D721Med (cell line): ENCODE measurements at places on chromosomes 7 and 10.

DNA sequence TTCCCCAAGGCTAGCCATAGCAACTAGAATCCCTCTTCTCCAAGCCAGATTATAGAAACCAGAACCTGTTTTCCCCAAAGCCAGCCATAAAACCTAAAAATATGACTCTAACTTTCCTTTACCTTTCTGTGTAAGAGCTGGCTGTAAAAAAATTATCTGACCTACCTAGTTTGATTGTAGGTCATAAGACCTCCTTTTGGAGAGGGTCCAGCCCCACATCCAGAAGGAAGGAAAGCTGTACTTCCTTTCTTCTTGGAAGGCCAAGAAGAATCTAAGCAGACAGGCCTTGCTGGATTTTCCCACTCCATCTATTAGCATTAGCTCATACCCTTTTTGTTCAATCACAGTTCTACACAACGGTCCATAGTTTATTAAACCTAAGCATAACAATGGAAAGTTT, 1006.3 kb downstream of the SORCS3 start:
- DNase-seq: no peak

GRCh38 chr10:75079436-75080083, 31.9 kb upstream of the SAMD8 start:
- no peak for DNase-seq

DNA sequence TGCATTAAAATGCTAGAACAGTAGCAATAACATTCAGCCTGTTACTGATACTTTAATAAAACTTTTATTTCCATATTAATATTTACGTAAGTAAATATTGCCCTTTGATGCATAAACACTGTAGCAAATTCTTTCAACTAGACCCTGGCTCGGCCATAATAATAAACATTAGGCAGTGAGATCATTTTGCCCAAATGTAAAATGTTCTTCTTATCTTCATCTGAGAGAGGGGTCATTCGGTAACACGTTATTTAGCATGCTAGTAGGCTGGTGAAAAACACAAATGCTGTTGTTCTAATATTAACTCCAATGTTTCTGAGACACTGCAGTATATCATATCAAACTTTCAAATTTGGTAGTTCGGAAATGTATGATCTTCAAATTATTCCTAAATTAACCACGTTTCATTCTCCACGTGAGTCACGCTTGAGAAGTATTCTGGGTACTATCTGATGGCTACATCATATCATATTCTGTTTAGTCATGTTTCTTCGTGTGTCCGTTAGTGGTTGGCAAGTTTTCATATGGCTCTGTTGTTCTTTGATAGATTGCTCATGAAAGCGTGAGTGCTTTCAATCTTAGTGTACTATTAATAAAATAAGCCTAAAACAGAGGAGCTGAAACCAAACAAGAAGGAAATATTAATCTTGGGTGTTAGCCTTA, 145.8 kb downstream of the NSUN6 start:
- DNase-seq: no peak

- no peak for DNase-seq
These were observed 162.5 kb downstream of the LRMDA start for GRCh38 chr10:75593692-75594556.

DNA sequence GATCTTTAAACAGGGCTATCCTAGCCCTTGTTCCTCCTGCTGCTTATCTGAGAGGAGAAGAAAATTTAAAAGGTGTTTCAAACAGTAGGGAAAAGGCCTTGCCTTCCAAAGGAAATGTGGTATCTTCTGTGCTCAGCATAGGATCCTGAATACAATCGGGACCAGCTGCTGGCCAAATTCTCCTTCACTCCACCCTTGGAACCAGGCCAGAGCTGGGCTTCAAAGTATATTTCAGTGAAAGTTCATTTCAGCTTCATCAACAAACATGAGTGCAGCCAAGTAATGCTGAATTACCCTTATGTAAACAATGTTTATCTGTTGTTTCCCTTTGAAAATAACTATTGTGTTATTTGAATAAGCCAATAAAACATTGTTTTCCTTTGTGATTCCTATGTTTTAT, 146.5 kb upstream of the MEOX2 start:
- DNase-seq: no peak

GRCh38 chr10:18659819-18660535, 746 bp downstream of the ARL5B start:
- DNase-seq: no peak

- no peak for DNase-seq
These were observed 3.2 kb upstream of the CLDN4 start for GRCh38 chr7:73827567-73828106.

- no peak for DNase-seq
These were observed 116.0 kb downstream of the SLIT1 start for GRCh38 chr10:97069576-97070362.

DNA sequence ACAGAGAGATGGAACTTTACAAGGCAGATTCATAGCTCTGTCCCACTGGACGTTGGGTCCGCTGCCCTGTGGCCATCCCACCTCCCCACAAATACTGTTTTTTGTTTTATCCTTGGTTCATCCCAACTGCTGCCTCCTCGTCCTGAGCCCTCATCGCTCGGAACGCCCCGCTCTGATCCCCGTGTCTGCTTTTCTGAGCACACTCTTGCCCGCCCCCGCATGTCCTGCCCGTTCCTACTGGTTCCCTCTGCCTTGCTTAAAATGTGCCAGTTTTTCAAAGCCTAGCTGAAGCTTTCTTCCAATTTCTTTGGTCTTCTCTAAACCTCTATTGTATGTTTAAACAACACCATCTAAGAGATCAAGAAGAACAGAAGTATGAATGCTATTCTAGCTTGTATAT, 19.4 kb downstream of the RNF32 start:
- DNase-seq: no peak

DNA sequence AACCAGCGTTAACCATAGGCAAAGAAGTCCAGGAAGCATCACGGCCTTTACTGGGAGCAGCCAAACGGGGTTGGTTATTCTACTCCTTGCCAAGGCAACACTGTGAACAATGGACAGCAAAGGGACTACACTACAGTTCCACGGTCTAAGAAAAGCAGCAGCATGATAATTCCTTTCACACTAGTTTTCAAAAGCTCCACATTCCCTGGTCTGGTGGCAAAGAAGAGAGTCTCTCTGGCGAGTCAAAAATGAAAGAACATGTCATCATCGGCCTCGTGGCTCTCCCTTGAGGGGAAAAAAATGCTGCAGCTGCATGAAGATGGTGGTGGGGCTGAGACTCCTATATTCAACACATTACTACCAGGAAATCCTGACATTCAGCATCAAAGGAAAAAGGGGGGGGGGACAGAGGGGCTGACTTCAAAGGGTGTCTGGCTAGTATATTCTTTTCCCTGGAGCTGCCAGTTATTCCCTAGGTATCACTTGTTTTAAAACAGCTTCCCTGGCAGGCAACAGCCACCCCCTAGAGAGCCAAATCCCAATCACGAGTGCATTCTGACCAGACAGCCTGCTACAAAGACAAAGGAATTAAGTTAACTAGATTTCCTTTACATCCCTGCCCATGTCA, 49.1 kb downstream of the SLC37A3 start:
- DNase-seq: no peak

DNA sequence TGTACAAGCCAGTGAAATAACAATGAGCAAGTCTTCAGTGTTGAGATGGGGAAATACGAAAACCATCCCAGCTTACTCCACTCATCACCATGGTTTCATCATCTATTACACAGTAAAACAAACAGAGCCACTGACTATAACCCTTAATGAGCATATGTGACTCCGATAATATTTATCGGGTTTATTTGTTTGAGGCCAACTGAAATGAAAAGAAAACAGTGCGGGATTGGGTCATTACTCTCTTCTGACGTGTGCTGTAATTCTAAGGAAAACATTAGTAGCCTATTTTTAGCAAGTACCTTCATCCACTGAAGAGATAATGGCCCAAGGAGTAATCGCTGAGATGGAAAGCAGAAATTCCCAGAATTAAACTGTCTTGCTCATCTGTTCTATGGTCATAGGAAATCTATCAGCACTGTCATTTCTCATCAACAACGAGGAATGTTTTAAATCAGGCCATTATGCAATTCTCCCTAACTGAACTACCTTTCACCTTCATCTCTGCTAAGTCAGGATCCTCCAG, 716.5 kb downstream of the INHBA start:
- no peak for DNase-seq

- no peak for DNase-seq
These were observed 20.4 kb downstream of the PRKAG2 start for GRCh38 chr7:151856516-151856915.

DNA sequence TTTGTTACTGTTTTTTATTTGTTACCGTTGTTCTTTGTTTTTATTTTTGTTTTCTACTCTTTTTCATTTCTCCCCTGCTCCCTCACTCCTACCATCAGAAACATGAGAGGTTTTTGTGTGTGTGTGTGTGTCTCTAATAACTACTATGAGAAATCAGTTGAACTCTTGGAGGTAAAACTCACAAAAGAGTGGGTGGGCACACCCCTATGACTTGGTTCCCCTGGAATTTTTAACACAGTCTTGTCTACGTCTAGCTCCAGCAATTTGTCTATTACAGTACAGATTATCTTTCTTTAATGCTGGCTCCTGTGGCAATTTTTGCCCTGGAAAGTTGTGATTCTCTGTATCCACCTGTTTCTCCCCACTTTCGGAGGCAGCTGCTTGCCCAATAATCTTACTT, 56.2 kb downstream of the AOAH start:
- DNase-seq: no peak

- DNase-seq: no peak
These were observed 8.5 kb downstream of the ZNF138 start for GRCh38 chr7:64802699-64803098.

DNA sequence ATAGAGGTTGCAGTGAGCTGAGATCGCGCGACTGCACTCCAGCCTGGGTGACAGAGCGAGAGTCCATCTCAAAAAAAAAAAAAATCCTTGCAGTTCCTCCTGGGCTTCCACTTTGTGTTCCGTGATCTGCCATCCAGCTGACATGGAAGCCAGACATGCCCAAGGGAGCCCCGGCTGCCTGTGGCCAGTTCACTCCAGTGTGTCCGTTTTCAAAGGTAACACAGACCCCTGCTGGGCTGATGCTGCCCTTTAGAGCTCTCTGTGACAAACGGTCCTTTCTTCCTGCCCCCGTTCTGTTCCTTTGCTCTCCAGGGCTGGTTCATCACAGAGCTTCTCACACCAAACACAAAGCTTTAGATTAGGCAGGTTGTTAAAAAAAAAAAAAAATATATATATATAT, 130.8 kb downstream of the CUL2 start:
- no peak for DNase-seq

- DNase-seq: no peak
These were observed 298.7 kb downstream of the THSD7A start for GRCh38 chr7:11533229-11533820.

GRCh38 chr10:120749856-120750566, 101.2 kb upstream of the WDR11 start:
- DNase-seq: no peak

DNA sequence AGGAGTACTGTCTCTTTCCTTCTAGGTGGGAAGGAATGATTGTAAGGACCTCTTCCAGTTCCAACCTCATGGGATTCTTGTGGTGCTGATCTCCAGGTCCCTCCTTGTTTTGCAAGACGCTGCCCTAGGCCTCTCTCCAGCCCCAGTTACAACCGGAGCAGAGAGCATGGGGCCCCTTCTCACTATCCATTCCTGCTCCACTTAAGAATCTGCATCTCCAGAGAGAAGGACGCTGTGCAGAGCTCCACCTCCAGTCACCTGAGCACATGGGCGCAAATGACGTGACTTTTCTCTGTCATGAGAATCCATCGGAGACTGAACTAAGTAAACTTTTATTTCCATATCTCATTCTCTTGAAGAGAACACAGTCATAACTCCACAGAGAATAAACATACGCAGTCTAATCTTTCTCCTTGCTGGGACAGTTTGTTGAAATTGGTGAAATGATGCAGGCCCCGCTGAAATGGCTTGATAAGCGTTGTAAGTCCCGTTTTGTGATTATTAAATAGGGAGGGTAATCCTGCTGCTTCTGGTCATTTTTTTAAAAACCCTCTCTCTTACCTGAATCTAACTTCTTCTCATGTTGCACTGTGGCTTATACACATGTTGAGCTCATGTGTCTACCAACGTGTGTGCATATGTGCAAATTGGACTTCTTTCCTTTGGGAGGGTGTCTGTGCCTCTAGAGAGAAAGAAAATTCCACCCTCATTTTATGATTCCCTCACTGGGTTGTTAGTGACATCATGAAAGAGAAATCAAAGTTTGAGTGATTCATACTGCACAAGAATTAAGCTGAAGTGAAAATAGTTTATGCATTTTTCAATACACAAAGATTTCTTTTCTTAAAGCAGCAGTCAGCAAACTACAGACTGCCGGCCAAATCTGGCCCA, 133.2 kb upstream of the TBX20 start:
- no peak for DNase-seq

DNA sequence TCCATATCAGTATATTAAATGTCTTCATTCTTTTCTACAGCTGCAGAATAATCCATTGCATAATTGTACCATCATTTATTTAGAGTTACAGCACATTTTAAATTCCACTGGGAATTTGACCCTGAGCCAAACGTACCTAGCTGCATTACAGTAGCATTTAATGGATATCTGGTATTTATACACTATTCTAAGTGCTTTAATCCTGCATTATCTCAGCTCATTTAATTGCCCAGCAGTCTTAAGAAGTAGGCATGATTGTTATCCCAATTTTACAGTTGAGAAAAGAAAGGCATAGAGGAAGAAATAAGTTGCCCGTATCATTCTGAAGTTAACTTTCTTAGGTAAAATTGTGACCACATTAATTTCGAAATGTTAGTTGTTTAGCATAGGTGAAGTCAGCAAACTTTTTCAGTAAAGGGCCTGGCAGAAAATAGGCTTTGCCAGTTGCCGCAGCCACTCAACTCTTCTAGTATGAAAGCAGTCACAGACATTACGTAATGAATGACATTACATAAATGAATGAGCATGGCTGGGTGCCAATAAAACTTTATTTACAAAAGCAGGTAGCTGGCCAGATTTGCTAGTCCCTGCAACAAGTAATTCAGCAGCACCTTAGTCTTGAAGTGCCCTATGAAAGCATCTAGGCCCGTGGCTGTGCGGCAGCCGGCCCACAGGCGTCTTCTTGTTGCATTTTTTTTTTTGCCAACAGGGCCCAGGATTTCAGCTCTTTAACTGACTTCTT, 30.0 kb downstream of the GUSB start:
- no peak for DNase-seq

DNA sequence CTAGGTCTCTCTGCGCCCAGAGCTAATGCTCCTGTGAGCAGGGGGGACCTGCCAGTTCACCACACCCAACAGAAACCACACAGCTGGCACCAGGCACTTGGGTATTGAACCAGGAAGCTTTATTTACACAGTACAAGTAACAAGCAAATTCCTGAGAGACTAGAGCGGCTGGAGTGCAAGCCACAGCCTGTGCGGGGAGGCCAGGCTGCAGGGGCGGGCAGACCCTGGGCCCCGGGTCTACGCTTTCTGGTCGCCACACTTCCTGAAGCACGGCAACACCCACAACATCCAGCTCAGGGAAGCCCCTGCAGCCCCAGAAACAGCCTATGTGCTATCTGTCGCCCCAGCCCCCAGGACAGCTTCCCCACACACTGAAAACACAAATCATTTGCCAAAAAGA, 125.0 kb downstream of the FAM53B start:
- DNase-seq: no peak

DNA sequence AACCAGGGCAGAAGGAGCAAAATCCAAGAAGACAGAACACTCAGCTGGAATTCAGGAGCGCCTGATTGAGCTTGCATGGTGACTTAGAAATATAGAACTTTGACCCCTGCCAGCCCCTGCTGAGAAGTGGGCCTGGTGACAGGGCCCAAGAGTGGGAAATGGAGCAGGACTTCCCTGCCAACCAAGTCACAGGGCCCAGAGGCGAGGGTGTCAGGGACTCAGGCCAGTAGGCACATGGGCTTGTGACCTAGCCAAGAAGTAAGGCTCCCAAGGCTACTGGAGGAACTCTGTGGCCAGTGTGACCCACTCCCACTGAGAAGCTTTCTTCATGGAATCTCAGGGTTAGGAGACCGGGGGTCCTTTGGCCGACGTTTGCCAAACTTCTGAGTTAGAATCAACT, 31.9 kb downstream of the LRRC20 start:
- DNase-seq: no peak
